ENCODE measurements at places on chromosomes 13 and 19.
A peak's percentile ranks its signal among the peaks of the same experiment; 100 is the strongest.

DNA sequence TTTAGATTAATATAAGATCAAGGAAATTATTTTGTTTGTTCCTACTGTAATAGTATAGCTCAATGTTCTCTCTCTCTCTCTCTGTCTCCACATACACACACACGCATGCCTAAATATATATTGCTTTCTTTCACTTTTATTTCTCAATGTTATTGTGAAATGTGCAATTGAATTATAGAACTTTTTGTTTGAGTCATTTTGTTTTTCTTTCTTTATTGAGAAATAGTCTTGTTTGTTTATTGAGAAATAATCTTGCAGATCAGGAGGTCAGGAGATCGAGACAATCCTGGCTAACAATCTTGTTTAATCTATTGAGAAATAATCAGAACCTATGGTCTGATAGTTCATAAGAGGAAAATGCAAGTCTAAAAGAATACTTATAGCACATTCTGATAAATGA is 1581.3 kb downstream of the EFNB2 start:
- no peak for DNase-seq

DNA sequence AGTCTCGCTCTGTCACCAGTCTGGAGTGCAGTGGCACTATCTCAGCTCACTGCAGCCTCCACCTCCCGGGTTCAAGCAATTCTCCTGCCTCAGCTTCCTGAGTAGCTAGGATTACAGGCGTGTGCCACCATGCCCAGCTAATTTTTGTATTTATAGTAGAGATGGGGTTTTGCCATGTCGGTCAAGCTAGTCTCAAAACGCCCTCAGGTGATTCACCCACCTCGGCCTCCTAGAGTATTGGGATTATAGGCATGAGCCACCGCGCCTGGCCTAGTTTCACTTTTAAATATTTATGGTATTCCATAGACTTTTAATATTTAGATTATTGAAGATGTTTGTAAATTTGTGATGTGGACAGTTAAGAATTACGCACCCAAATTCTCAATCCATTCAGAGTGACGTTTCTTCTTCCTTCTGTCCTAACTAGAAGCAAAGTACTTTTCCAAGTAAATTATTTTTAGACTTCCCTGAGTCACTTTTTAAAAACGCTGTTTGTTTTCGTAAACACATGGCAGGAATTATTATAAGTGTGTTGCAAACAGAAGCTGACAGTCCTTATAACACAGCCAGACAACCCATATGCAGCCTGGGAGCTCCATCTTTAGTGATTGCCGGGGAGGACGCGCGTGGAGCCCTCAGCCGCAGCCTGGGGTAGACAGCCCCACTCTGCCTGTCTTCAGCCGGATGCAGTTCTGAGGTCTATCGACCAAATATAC is 131.7 kb downstream of the ATP11A start:
- no peak for DNase-seq

GRCh38 chr13:99154064-99154463 is 46.6 kb upstream of the UBAC2 start:
- DNase-seq = no peak

DNA sequence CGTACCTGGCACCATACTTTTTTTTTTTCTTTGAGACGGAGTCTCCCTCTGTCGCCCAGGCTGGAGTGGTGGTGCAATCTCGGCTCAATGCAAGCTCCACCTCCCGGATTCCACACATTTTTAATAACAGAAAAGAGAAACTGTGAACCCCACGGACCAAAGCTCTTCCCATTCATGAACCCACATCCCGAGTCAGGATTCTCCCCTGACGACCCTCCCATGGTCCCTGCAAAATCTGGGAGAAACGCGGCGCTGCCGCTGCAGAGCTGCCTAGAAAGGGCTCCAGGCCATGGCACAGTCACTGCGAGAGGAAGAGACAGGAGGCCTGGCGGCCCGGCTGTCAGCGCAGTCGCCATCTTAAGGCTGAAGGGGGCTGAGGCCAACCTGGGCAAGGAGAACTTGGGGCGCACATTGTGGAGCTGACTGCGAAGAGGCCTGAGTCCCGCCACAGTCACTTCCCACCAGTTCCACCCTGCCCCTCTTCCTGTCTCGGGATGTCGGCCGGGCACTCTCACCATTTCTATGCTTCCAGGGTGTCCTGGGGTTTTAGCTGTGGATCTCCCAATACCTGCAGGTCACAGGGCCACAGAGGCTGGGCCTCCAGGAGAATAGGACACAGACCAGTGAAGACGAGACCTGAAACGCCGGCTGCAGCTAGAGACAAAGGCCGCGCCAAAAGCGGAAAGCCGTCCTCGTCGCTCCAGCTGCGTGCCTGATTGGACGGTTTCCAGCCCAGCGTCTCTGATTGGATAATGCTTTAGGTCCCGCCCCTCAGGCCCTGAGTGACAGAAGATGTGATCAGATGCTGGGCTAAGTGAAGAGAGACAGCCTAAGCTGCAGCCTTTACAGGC is 71.0 kb downstream of the ZNF486 start:
- peak; percentile 90 for DNase-seq

DNA sequence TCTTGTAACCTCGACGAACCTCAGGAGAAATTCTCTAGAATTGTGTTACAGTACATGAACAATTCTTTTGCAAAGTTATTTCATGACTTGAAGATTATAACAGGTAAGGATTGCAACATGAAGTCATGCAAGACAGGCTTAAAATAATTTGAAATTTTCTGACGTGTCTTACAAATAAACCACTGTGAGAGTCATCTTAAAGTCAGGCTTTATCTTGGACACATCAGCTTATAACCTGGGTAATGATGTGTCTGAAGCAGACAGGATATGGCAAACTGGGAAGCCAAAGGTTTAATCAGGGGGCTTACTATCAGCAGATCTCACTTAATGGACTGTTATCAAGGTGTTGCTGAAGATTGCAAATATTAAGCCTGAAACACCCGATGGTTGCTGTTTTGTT is 407.8 kb downstream of the KLF5 start:
- no peak for DNase-seq

DNA sequence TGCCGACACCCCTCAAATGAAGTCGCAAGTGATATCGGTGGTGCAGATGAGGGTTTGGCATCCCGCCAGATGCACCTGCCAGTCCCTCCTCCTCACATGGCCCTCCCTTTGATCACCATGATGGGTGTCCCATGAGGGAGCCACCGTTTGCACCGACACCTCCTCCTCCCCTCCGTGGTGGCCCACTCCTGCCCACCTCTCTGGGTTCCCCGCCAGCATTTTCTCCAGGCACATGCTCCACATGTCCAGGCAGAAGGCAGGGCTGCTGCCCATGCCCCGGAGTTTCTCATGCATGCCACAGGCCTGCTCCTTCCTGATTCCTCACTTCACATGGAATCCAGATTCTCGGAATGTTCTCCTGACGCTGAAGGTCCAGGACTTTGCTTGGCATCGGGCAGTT is 49.3 kb downstream of the COL4A2 start:
- DNase-seq = no peak

- DNase-seq = no peak
These were observed 16.2 kb downstream of the NUFIP1 start for GRCh38 chr13:44972956-44973581.

DNA sequence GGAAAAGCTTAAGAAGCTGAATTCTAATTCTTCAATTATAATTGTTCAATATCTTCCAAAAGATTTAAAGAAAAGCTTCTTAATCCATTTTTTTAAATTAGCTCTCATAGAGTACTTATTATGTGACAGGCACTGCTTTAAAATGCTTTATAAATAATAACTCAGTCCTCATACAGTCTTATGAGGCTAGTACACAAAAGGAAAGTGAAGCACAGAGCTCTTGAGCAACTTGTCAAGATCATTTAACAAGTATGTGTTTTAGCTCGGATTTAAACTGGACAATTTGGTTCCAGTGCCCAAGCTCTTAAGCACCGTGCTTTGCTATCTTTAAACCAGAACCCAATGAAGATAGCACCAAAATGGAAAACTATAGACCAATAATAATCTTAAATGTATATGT is 106.1 kb downstream of the DHRS12 start:
- DNase-seq = no peak

DNA sequence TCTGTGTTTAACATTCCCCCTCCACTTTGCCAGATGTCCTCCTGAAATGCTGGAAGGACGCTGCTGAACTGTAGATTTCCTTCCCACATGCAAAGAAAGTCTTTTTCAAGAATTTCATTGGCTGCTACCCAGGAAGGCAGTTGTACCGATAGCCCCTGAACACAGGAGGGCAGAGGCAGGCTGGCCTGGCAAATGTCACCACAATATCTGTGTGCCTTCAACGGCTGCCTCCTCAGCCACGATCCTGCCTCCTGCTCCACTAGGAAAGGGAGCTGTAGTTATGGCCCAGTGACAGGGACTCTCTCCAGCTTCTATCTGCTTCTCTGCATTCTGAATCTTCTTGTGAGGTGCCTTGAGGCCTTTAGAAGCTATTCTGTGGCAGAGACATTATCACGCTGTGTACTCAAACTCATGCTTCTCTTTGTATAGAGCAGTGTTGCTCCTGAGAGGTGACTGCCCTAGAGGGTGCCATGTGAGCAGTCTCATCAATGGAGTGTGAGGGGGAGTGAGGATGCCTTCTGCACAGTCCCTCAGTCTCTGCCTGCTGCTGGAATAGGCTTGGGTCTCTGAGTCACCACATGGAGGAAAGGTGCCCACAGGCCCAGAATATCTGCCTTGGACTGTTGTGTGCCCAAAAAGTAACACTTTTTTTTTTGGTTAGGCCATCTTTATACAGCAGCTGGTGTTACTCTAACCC is 279.8 kb downstream of the DNAJC15 start:
- DNase-seq = peak; percentile 6

- no peak for DNase-seq
These were observed 25.5 kb downstream of the FGF21 start for GRCh38 chr19:48780631-48781391.

DNA sequence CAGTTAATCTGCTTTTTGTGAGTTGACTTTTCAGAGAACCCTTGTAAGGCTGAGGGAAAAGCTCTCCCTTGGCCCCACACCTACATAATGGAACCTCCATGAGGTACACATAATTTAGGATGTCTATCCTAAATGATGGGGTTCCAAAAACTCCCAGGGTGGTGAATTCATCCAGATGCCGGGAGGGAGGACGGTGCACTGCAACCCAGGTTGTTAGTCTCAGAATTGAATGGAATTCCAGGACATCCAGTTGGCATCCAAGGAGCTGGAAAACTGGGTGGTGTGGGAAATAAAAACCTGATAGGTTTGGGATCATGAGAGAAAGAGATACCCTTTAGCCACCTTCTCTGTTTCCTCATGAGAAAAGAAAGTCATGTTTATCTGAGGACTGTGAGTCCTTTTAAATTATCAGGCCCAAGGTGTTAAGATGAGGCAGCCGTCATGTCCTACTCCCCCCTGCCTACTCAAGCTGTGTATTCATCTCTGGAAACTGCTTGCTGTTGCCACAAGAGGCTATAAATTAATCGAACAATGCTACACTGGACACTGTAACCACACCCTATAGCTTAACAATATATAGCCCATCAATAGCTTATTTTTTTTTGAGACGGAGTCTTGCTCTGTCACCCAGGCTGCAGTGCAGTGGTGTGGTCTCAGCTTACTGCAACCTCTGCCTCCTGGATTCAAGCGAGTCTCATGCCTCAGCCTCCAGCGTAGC is 49.5 kb downstream of the C13orf46 start:
- DNase-seq = no peak

- no peak for DNase-seq
These were observed 915 bp downstream of the F10 start for GRCh38 chr13:113123226-113124201.

DNA sequence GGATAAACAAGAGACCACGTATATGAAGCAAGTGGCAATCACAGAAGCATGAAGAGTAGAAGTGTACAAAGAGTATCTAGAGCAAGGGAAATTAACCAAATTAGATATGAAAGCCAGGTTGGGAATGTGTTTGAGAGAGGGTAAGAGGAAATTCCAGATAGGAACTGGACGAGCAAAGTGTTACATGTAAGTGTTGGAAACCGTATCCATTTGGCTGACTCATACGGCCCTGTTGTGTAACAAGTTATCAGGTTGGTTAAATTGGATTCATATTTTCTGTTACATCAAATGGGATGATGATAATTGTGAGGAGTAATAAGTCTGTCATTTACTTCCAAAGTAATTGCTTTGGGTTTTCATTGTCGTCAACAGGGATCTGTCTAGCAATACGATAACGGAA is 46.7 kb downstream of the RXFP2 start:
- no peak for DNase-seq

DNA sequence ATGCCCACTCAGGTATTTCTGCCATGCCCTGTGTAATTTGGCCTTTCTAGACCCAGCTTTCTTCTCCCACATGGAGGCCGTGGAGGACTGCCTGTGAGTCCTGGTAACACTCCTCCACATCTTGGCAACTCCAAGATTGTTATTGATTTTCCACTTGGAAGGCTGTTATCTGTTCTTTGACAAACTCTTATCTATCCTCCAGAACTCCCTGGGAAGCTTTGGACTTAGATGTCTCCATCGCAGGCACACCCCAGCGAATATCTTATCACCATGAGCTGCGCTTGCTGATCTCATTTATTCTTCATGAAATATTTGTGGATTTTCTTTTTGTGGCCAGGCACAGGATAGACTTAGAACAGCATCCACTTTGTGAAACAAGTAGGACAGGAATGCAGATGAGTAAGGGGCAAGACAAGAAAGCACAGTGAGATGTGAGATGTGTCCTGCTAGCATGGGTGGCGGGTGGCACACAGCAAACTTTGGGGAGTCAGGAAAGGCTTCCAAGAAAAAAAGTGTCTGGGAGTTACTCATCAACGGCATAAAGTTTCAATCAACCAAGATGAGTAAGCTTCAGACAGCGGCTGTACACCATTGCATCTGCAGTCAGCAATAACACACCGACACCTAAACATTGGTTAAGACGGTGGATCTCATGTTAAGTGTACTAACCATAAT is 84.5 kb upstream of the IRS2 start:
- no peak for DNase-seq

DNA sequence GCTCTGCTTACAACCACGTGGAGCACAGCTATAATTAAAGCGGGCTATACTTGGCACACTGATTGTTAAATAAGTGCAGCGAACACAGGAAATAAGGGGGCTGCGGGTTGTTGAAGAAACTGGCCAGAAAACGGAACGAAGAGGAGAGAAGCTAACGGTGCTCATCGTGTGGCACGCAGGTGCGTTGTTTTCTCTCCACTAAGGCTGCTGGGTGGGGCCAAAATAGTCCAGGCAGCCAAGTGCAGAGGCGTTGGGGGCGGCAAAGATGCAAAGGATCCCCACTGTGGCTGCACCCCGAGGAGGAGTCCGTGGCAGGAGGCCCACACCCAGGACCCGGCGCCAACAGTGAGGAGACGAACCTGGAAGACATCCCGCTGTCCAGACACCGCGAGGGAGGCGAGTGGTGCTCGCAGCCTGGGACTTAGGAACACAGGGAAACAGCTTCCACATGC is 8.1 kb upstream of the ARL11 start:
- no peak for DNase-seq

DNA sequence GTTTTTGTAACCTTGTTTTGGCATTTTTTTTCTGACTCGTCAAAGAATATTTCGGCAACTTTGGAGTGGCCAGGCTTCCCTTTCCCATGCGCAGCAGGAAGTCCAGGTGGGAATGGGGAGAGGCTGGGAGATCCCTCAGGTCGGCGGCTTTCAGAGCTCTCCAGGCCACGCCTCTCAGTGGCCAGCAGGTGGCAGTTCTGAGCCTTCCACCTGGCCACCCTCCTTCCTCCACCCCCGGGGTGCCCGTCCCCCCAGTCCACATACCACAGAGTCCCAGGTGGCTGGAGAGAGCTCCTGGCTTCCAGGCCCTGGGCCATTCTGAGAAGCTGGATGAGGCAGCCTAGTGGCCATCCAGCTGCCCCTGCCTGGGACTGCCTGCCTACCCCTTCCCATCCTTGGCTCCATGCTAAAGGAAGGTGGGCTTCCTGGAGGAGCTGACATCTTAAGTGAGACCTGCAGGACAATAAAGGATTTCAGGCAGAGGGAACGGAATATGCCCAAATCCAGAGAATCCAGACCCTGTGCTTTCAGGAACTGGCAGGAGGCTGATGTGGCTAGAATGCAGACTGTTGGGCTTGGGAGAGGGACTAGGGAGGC is 46.3 kb downstream of the CCNE1 start:
- DNase-seq = peak; percentile 60

Data from activated T-cell treated with anti-CD3 and anti-CD28 coated beads, Interleukin-2, amount 50 U/mL, for 72 hours (primary cell).